ENCODE measurements at places on chromosomes 7 and 10.

GRCh38 chr7:80334196-80334595 is 177.7 kb downstream of the GNAT3 start:
- no peak for DNase-seq

DNA sequence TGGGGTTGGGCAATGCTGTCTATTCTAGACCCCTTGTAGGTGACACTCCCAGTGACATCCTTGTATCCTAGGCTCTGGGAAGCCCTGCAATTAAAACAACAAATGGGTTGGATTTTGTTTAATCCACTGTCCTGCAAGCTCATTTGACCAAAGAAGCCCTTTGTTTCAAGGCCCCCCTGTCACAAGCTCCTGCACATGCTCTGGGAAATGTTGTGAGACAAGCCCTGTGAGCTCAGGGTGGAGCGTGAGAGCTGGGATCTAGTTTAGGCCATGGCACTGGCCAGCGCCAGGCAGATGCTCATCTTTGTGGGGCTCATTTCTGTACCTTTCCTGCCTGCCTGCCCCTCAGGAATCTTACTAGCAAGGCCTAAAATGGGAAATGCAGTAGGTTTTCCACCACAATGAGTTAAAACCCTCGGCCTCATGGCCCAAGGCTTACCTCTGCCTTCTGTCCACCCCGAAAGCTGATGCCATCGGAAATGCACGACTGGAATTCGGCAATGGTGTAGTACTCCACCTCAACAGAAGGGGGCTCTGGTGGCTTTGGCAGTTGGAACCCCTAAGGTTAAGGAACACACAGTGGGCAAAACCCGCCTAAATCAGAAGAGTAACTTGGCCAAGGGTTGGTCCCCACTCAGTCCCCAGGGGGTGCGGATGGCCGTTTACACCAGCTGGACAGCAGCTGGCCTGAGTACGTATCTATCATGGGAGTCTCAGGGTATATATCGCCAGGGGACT is 112.0 kb downstream of the NEURL1 start:
- no peak for DNase-seq

GRCh38 chr7:12957487-12957886 is 270.1 kb downstream of the ARL4A start:
- DNase-seq = no peak

DNA sequence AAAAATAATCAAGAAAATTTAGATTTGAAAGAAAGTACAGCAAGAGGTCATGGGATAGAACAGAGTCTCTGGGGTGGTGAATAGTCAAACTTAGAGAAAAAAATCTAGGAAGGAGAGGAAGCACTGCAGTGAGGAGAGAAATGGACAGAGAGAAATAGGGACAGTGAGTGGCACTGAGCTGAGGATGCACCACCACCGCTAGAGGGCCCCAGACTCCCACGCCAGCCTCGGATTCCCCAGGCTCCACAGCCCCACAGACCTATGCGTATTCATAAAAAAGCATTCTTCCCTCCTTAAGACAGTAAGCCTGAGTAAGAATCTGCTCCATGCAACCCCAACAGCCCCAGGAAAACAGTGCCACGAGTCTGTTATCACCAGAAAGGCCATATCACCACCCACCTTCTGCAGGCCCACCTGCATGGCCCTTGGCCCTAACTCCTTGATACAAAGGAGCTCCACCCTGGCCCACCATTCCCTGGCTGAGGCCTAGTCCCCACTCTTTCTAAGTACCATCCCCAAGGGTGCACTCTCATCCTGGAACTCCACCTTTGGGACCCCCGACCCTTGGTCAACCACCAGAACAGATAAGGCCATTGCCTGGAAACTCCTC is 91.0 kb downstream of the ALOX5 start:
- DNase-seq = peak; percentile 70
